Astrocyte of the cerebellum (primary cell): ENCODE measurements at places on chromosomes 3 and 15.

- DNase-seq = no peak
Observed at GRCh38 chr15:85974348-85974705, 105.3 kb upstream of the AGBL1 start.

- peak; percentile 35 for DNase-seq
Observed at GRCh38 chr3:179956416-179956830, 80.3 kb downstream of the PEX5L start.

- no peak for DNase-seq
Observed at GRCh38 chr3:113158171-113158570, 53.2 kb upstream of the BOC start.

DNA sequence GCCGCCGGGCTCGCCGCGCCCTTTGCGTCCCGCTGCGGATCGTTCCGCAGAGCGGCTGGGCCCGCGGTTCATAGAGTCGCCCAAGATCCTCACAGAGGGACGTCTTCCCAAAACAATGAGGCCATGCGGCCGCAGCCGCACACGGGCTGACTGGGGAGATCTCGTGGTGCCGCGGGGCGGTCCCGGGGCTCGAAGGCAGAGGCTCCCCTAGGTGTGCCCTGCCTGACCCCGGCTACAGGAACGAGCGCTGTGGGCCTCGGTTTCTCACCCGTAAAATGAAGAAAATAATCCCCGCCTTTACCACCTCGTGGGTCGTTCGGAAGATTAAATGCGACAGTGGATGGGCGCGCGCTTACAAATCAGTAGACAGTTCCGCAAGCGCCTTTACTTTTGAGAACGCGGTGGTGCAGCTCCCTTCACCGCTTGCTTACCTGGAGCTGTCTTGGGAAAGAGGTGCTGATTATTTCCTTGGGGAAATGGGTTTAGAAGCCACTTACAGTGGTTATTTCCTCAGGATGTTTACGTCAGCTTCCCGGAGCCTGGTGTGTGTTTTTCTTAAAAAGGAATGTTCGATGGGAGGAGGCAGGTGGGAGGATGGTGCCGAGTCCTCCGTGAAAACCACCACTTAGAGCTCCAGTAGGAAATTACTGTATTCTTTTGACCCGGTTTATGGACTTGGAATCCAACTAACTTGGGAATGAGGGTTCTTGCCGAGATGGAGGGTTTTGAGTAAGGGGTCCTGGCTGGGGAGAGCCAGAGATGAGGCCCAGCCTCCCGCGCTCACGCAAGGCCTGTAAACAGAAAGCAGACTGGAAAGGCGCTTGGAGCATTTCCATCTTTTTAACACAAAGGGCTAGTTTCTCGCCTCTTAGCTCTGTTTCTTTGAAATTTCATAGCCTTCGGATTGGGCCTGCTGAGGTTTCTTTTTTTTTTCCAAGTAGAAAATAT is 1.9 kb upstream of the MEX3B start:
- DNase-seq = peak; percentile 9

DNA sequence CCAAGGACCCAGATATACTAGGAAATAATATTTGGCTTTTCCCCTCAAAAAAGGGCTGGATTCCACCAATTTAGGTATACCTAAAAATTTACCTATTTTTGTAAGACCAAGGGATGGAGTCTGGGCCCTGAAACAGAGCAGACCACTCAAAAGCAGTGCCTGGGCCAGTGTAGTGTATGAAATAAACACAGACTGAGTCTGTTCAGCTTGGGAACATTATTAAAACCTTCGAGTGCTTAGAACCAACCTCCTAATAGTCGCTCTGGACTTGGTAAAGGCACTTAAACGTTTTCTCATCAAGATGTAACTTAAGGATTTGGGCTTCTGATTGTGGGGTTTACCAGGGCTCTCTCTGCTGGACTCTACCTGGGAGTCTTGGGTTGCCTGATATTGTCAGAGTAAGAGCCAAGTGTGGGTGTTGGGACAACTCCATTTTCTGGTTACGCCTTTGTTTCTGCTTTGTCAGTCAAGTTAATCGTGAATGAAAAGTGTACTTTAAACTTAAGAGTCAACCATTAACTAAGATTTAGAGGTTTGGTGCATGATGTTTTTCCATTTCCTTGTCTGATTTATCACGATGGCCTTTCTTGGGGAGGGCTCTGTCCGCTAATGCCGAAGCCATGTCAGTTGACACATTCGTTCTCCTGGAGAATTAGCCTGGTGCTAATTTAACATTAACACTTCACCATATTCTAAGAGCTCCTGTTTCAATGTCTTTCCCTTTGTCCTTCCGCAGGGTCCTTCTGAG is 221.0 kb upstream of the TPM1 start:
- DNase-seq = no peak

DNA sequence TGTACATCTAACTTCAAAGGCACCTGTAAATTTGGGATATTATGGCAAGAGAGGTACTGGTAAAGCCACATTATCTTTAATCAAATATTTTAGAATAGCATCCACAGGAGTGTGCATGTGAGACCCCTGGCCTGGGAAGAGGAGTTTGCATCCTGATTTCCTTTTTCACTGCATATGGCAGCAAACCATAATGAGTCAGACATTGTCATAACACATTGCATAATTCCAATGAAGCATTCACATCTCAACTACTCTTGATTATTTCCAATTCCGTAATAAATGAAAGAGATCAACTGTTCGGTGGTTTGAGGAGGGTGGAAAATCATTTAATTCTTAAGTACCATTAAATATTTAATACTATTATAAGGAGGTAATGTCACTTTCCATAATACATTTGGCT is 215.0 kb downstream of the MECOM start:
- DNase-seq = no peak

DNA sequence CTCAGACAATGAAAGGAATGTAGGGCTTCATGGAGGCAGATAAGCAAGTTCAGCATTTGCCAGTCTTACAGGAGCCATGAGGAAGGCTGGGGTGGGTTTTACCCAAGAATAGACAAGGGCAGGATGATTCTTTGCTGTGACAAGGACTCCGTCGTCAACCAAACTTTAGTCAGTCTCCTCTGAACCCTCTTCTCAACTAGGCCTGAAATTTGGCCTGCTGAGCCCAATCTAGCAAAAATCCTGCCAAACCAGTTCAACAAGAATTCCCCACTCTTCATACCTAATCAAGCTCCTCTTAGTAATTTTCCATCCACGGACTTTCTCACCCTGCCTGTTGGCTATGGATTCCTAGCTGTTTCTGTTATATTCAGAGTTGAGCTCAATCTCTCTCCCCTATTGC is 280.5 kb downstream of the TBL1XR1 start:
- DNase-seq = no peak

DNA sequence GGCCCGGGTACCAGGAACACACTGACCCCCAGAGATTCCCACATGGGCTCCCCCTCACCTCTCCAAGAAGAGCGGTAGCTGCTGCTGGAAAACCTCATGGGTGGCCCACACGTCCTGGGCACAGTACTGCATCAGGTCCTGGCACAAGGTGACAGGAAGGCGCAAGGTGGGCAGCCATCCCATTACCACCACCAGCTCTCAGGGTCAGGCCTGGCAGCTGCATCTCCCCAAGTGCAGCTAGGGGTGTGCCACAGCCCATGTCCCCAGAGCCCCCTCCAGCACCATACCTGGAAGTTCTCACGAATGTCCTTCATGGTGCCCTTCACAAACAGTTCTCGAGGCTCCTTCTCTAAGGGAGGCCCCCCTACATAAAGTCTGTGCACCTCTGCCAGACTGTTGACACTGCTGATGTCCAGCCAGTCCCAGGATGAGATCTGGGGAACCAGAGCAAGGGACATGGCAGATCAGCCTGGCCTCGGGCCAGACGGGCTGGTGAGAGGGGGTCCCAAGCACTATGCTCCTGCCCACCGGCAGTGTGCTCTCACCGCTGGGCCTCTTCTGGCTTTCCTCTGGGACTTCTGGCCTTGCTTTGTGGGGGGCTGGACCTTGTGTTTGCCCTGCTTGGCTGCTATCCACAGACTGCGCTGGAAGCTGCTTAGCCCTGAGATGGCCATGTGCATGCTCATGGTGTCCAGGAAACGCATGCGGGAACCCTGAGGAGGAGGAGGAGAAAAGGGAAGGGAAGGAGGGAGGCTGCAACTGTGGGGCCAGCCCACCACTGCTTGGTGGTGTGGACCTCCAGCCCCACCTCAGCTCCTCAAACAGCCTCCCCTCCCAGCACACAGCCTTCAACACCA is 6.0 kb downstream of the POLG start:
- DNase-seq = no peak

DNA sequence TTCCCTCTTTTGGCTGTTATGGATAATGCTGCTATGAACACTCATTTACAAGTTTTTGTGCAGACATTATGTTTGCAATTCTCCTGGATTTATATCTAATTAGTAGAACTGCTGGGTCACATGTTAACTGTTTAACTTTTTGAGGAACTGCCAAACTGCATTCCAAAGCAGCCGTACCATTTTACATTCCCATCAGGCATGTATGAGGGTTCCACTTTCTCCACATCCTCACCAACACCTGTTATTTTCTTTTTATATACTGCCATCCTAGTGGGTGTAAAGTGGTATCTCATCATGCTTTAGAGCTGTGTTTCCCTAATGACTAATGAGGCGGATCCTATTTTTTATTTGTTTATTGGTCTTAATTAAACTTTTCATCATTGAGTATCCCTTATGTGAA is 9.2 kb downstream of the KPNA4 start:
- no peak for DNase-seq

DNA sequence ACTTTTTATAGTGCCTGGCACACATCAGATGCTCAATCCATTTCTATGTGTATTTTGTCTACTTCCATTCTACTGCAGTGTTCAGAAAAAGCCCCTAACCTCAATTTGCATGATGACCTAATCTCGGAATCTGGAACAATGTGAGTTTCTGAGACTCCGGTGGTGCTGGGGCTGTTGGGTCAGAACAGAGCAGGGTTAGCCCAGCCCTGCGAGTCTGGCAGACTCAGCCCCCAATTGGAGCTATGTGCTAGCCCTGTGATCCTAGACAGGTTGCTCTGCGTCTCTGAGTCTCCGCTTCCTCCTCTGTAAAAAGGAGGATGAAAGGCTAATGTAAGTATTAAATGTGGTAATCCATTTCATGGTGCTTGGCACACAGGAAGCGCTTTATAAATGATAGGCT is 95.0 kb upstream of the ICE2 start:
- DNase-seq = no peak

DNA sequence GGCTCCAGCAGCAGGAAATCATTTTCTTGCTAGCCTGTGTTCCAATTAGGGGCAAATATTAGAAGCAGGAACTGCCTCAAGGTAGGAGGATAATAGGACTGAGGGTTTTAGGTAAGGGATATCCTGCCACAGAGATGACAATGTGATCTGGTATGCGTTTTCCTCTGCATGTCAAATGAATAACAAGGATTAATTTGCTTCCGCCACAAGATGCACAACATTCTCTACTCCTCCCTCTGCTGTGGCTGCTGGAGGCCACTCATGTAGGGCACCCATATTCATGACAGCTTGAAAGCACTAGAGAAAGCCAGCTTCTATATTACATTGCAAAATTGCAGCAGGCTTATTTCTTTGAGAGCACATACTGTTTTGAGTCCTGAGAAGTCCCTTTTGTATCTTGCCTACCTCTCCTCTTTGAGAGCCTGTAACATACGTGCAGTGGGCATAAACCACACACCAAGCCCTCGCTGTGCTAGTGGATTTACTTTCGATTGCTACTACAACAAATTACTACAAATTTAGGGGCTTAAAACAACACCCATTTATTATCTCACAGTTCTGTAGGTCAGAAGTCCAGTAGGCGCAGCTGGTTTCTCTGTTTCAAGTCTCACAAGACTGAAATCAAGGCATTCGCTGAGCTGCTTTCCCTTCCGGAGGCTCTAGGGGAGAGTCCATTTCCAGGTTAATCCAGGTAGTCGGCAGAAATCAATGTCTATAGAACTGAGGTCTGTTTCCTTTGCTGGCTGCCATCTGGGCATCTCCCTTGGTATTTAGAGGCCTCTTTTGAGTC is 5.9 kb upstream of the CD47 start:
- DNase-seq = no peak

DNA sequence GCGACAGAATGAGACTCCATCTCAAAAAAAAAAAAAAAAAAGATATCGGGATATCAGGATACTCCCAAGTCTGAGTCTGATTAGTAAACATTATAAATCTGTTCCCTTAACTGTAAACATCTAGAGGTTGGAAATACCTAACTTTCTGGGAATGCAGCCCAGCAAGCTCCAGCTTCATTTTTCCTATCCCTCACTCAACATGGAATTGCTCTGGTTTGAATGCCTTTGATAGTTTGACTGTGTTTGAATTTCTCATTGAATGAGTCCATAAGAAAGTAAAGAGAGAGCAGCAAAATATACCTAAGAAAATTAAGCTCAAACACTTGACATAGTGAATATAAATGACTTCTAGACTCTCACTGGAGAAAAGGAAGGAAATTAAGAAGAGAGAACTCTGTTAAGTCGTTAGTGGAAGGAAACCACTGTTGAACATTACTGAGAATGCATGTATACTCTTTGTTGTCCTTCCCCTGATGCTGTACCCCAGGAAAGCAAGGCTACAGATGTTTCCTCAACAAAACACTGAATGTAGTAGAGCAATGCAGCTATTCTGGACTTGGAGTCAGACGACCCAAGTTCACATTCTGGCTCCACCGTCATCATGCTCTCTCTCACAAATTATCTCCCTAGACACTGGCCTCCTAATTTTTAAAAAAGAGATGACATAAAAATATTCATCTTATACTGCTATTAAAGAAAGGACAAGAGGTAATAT is 62.4 kb downstream of the CD200 start:
- DNase-seq = no peak
